ENCODE measurements at places on chromosomes 16 and 17. TPM values are rescaled to one million over a fixed set of nuclear protein-coding genes. Genes with fewer than 3 reads are reported as not detected.

SYCE1L gene
- 0.34 TPM for total RNA-seq

LPO gene
- total RNA-seq, result not detected

AANAT gene
- total RNA-seq, result not detected

HSDL1 gene
- total RNA-seq, result 13.4 TPM

LLGL1 gene
- 49.1 TPM for total RNA-seq

TPPP3 gene
- 0.15 TPM for total RNA-seq

RDM1 gene
- 6.7 TPM for total RNA-seq

WIPI1 gene
- total RNA-seq, result 92.6 TPM

KRTAP1-5 gene
- total RNA-seq, result 0.59 TPM

SAMD14 gene
- total RNA-seq, result 1.0 TPM

GGA2 gene
- total RNA-seq, result 10.9 TPM

IGSF6 gene
- total RNA-seq, result not detected

SOX8 gene
- total RNA-seq, result 0.15 TPM

TP53TG3 gene
- total RNA-seq, result not detected

ADAT1 gene
- total RNA-seq, result 36.3 TPM

BEAN1 gene
- not detected for total RNA-seq

CRYM gene
- not detected for total RNA-seq

CCL3 gene
- not detected for total RNA-seq

CRYBA1 gene
- total RNA-seq, result not detected

HOXB3 gene
- 45.0 TPM for total RNA-seq

PERCC1 gene
- not detected for total RNA-seq

ABCA8 gene
- total RNA-seq, result 5.4 TPM

CCL5 gene
- not detected for total RNA-seq

SLC52A1 gene
- total RNA-seq, result not detected

EFCAB13 gene
- 3.4 TPM for total RNA-seq

EVPLL gene
- total RNA-seq, result not detected

VMO1 gene
- total RNA-seq, result 0.50 TPM

PLEKHG4 gene
- 20.4 TPM for total RNA-seq

SOX15 gene
- 2.4 TPM for total RNA-seq

PLCG2 gene
- 0.17 TPM for total RNA-seq

CX3CL1 gene
- not detected for total RNA-seq

OTOP3 gene
- total RNA-seq, result not detected

ANKRD40CL gene
- not detected for total RNA-seq

EPN3 gene
- total RNA-seq, result 0.15 TPM

IL17C gene
- total RNA-seq, result not detected

NACA2 gene
- total RNA-seq, result not detected

GJD3 gene
- total RNA-seq, result 0.89 TPM

OR3A3 gene
- total RNA-seq, result not detected

ARHGAP23 gene
- total RNA-seq, result 49.5 TPM

CHST5 gene
- total RNA-seq, result under 0.01 TPM

AATK gene
- total RNA-seq, result 0.15 TPM

TNFRSF17 gene
- total RNA-seq, result not detected
